ENCODE measurements at places on chromosomes 3 and 15.

DNA sequence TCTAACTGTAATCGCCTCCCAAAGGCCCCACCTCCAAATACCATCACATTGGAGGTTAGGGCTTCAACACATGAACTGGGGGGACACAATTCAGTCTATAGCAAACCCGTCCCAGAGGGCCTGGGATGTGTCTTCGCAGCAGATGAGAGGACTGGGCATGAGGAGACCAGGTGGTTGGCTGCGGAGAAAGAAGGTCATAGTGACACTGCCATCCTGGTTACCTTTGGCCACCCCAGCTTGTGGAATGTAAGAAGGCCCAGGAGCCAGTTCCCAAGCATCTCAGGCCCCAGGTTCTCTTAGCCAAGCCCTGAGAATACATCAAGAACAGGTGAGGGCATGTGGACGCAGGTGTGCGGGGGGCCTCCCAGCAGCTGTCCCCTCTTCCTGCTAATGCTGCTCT lies 6.4 kb upstream of the RARRES1 start:
- DNase-seq = no peak

- no peak for DNase-seq
Observed at GRCh38 chr3:112640930-112641801, at the start of gene CCDC80. CCDC80 (minus strand) TSS chr3:112641143; CDS start chr3:112639905, 1,238 bp downstream.

GRCh38 chr3:190366133-190366532 lies 21.8 kb upstream of the CLDN16 start:
- DNase-seq = no peak

- DNase-seq = no peak
Observed at GRCh38 chr3:142542054-142542453, 36.5 kb downstream of the ATR start.

GRCh38 chr3:25460751-25461150 lies 32.7 kb downstream of the RARB start:
- DNase-seq = no peak

DNA sequence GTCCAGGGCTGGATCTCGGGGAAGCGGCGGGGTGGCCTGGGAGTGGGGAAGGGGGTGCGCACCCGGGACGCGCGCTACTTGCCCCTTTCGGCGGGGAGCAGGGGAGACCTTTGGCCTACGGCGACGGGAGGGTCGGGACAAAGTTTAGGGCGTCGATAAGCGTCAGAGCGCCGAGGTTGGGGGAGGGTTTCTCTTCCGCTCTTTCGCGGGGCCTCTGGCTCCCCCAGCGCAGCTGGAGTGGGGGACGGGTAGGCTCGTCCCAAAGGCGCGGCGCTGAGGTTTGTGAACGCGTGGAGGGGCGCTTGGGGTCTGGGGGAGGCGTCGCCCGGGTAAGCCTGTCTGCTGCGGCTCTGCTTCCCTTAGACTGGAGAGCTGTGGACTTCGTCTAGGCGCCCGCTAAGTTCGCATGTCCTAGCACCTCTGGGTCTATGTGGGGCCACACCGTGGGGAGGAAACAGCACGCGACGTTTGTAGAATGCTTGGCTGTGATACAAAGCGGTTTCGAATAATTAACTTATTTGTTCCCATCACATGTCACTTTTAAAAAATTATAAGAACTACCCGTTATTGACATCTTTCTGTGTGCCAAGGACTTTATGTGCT lies 527 bp downstream of the B2M start:
- DNase-seq = no peak

DNA sequence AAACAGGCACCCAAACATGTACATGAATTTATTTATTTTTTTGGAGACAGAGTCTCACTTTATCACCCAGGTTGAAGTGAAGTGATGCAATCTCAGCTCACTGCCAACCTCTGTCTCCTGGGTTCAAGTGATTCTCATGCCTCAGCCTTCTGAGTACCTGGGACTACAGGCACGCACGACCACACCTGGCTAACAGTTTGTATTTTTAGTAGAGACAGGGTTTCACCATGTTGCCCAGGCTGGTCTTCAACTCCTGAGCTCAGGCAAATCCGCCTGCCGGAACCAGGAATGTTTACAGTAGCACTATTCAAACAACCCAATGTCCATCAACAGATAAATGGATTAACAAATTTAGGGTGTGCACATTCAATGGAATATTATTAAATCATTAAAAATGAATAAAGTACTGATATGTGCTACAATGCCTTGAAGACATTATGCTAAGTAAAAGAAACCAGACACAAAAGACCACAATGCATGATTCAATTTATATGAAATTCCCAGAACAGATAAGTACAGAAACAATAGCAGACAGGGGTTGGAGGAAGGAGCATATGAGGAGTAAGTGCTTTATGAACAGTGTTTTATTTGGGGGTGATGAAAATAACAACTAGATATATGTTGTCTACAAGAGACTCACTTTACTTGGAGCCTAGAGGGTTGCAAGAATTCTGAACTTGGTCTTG lies 1.3 kb downstream of the LEO1 start:
- no peak for DNase-seq

DNA sequence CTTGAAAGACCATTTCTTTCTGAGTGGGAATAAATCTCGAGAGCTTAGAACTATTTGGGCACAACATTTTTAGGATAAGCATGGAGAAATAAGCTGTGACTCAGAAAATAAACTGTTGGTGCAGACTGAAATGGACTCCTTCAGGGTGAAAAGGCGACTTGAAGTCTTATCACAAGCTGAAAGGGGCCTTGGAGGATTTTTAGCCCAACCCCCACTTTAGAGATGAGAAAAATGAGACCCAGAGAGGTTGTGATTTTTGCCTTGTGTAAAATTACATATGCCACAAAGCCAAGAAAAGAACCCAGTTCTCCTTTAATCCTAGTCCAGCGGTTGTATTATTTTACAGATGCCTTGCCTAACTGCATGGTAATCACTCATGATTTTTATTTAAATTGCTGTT lies 1.5 kb downstream of the ATP1B3 start:
- DNase-seq = no peak

GRCh38 chr15:39860200-39860599 lies 59.9 kb downstream of the GPR176 start:
- no peak for DNase-seq

DNA sequence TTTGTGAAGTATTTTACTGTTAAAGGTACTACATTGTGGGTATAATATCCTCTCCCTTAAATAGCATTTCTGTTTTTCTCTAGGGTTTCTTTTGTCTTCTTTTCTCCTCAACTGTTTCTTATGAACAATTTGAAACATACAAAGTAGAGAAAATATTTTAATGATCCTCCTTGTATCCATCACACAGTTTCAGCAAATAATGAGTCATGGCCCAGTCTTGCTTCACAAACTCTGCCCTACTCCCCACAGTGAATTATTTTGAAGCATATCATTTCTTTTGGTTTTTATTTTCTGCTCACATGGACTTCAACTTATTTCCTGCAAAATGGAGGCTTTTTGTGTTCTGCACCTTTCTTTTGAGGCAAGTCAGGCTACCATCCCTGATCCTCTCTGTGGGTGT lies 6.1 kb upstream of the SCAANT1 start:
- DNase-seq = no peak

- no peak for DNase-seq
Observed at GRCh38 chr3:46852839-46853355, 10.3 kb downstream of the MYL3 start.

- no peak for DNase-seq
Observed at GRCh38 chr3:42829628-42830436, 20.6 kb downstream of the ACKR2 start.

- DNase-seq = no peak
Observed at GRCh38 chr3:123111640-123112039, 44.8 kb downstream of the PDIA5 start.

DNA sequence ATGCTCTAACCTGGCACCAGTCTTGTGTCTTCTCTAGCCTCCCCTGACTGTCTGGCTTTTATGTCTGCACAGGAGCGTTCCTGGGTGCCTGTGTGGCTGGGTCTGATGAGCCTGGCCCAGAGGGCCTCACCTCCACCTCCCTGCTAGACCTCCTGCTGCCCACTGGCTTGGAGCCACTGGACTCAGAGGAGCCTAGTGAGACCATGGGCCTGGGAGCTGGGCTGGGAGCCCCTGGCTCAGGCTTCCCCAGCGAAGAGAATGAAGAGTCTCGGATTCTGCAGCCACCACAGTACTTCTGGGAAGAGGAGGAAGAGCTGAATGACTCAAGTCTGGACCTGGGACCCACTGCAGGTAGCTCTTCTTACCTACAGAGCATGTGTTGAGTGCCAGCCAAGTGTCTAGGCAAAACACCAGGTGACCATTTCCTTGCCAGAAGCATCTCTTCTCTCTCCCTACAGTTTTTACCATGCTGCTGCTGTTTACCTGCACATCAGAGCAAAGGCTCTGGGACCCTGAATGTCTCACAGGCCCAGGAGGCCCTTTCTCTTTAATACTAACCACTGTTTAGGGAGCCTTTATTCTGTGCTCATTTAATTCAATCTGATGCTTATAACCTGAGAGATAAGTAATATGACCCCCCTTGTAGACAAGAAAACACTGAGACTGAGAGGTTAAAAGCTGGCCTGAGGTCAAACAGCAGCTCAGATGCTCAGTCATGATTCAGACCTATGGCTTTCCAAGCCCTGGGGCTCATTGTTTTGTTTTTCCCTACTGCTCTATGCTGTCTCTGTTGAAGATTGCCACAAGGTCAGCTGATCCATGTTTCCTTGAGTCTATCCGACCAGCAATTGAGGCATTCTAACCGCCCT lies 10.4 kb downstream of the PODXL2 start:
- no peak for DNase-seq

GRCh38 chr3:58666683-58667082 lies at the start of gene FAM3D:
FAM3D (minus strand) TSS chr3:58666774; CDS start chr3:58655563, 11,211 bp downstream.
- DNase-seq = no peak

DNA sequence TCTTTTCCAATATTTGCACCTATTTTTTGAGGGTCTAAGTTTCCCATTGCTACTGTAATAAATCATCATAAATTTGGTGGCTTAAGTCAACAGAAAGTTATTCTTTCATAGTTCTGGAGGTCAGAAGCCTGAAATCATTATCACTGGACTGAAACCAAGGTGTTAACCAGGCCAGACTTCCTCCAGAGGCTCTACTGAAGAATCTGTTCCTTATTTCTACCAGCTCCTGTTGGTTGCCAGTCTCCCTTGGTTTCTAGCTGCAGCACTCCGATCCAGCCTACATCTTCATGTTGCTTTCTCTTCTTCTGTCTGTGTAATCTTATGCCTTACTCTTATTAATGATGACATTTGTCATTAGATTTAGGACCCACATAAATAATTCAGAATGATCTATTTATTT lies 22.0 kb upstream of the ARPP21 start:
- no peak for DNase-seq

DNA sequence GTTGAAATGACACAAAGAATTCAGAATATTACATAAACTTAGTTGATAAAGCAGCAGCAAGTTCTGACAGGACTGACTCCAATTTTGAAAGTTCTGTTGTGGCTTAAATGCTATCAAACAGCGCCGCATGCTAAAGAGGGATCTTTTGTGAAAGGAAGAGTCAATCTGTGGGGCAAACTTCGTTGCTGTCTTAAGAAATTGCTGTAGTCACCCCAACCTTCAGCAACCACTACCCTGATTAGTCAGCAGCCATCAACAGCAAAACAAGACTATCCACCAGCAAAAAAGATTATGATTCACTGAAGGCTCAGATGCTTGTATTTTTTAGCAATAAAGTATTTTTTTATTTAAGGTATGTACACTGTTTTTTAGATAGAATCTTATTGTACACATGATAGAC lies 14.2 kb downstream of the CRBN start:
- DNase-seq = no peak

GRCh38 chr3:101724329-101725193 lies at the start of gene CEP97:
CEP97 (plus strand) TSS chr3:101724614; CDS start chr3:101724677, 63 bp downstream.
- DNase-seq = peak; percentile 82

DNA sequence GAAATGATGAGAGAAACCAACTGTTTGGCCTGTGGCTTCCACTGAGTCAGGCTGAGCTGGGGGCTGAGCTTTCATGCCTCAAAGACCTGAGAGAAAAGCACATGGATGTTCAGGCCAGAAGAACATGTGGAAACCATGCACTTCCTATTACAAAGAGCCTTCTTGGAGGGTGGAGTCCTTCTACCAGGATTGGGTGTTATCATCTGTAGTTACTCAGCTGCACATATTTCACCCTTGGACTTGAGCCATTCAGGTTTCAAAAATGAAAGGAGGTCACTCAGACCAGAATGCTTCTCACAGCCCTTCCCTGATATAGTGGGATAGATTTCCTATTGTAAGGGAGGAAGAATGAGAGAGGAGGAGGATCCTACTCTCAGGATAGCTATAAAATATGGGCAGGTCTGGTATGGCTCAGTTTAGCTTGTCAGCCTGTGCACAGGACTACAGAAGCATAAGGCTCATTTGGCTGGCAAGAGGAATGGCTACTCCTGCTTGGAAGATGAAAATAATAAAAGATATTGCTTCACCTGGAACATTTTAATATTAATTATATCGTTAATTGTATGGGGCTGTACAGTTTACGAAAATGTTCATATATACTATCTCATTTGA lies 173.6 kb upstream of the TMC3 start:
- no peak for DNase-seq

- no peak for DNase-seq
Observed at GRCh38 chr15:34700891-34701427, 53.8 kb downstream of the GJD2 start.

GRCh38 chr3:130758624-130759369 lies 12.2 kb upstream of the PIK3R4 start:
- no peak for DNase-seq

- no peak for DNase-seq
Observed at GRCh38 chr3:54817628-54818027, 110.2 kb downstream of the LRTM1 start.

DNA sequence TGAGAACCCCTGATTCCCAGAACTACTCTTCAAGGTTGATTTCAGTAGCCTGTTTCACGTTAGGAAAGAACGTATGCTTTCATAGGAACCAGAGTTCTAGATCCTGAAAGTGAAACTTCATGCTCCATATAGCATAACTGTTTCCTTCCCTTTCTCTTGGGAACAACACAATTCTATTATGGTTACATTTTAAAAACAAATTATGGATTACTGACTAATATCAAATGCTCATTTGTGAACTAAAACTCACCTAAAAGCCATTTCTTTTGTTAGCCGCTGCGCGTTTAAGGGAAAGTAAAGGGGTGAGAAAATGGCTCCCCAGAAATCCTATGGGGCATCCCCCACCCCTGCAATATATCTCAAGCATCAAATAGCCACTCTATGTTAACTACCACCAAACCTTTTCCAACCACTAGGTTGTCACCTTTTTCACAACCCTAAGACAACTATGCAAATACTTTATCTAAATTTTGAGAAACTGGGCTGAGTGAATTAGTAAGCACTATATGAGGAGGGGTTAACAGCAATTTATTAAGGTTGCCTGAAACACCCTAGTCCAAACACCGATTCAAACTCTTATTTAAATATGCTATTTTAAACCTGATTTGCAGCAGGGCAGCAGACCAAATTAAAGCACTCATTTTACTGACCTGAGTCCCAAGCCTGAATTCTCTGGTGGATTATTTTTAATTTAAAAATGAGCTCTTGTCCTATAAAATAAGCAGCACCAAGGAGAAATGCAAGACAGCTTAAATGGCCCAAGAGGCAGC lies 2.4 kb downstream of the SIAH2 start:
- no peak for DNase-seq

- no peak for DNase-seq
Observed at GRCh38 chr3:182636646-182637045, 156.7 kb upstream of the ATP11B start.

GRCh38 chr3:71450162-71450561 lies 133.4 kb downstream of the FOXP1 start:
- no peak for DNase-seq

All from NCI-H187 treated with DMSO at 0.1 percent for 48 hours (cell line).